Activated T-cell treated with anti-CD3 and anti-CD28 coated beads, Interleukin-2, amount 50 U/mL, for 72 hours (primary cell): ENCODE measurements at places on chromosomes 5 and 9. TPM values are rescaled to one million over a fixed set of nuclear protein-coding genes. Genes with fewer than 3 reads are reported as not detected.

Gene GABRP
- not detected for total RNA-seq

Gene CCT5
- total RNA-seq: 179 TPM

Gene SPAAR
- not detected for total RNA-seq

Gene GABRA1
- total RNA-seq: not detected

Gene TCERG1
- total RNA-seq: 84.5 TPM

Gene C1QTNF3
- 5.1 TPM for total RNA-seq

Gene IL4
- total RNA-seq: 1.2 TPM

Gene PRKACG
- not detected for total RNA-seq

Gene SYNPO
- total RNA-seq: 0.36 TPM

Gene SLC1A3
- 1.5 TPM for total RNA-seq

- no peaks in the 10 kb centered on the region for H3K4me1 ChIP-seq
- no peak overlapping the region for H3K27ac ChIP-seq
- H3K4me3 ChIP-seq: no peak overlapping the region
- no peaks in the 10 kb centered on the region for H3K27me3 ChIP-seq
Observed at GRCh38 chr5:30878296-30878695, 315.2 kb upstream of the CDH6 start.

DNA sequence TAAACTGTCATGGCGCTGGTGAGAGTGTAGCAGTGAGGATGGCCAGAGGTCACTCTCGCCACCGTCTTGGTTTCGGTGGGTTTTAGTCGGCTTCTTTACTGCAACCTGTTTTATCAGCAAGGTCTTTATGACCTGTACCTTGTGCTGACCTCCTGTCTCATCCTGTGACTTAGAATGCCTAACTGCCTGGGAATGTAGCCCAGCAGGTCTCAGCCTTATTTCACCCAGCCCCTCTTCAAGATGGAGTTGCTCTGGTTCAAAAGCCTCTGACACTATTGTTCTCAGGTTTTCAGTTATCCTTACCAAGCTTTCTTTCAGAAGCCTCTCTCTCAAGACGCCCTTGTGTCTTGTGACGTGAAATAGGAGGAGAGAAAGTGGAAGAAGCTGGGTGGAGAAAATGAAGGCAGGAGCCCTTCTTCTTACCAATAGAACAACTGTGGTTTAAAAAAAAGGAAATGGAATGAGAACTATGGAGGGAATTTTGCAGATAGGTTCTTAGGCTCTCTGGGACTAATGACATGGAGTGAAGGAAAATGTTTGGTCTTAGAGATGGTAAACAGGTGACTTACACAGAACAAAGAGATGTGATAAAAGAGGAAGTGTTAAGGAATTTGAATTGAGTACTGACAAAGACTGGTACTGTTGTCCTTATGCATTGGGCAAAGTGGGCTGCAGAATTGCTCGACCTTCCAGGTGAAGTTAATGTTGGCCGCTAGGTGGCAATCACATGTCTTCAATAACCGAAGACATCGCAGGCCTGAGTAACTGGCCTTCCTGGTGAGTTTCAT lies 133.3 kb upstream of the RAI14 start:
- H3K27me3 ChIP-seq: peaks cover 13% of the 10 kb centered on the region
- peaks cover 7% of the 10 kb centered on the region for H3K4me1 ChIP-seq
- DNase-seq: peak; percentile 60
- H3K27ac ChIP-seq: no peak overlapping the region
- H3K36me3 ChIP-seq: no peaks in the 10 kb centered on the region

GRCh38 chr5:50320131-50320749 lies 120.8 kb downstream of the EMB start:
- H3K4me1 ChIP-seq: no peaks in the 10 kb centered on the region
- no peak overlapping the region for H3K27ac ChIP-seq
- no peaks in the 10 kb centered on the region for H3K36me3 ChIP-seq
- no peak overlapping the region for H3K4me3 ChIP-seq
- DNase-seq: no peak

GRCh38 chr5:158194561-158194976 lies 335.6 kb upstream of the CLINT1 start:
- no peak for DNase-seq
- H3K4me3 ChIP-seq: no peak overlapping the region
- no peak overlapping the region for H3K27ac ChIP-seq
- no peaks in the 10 kb centered on the region for H3K36me3 ChIP-seq

DNA sequence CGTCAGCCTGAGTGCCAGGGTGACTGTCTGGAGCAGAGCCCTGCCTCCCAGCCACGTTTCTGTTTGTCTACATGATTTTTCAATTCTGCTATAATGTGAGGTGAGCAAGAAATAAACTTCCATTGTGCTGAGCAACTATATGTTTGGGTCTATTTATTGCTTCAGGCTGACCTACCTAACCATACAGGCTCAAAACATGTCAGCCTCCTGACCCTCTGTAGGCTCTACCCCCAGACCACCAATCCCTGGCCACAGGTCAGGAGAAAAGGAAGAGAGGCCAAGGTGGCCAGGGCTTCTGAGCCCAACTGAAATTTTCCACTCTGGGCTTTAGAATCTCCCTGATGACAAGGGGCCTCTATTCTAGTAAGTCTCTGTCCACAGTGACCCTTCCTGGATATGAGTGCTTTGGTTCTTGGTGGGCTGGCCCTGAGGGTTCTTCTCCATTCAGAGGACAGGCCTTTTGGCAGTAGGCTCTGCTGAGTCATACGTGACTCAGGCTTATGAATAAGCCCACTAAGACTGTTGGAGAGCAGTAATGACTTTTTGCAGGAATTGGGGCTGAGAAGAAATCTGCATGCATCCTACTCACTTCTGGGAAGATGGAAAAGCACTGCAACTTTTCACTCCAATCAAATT lies 117.2 kb upstream of the TBCA start:
- DNase-seq: peak; percentile 18
- peak overlapping the region; percentile 44 for H3K27ac ChIP-seq
- no peak overlapping the region for H3K4me3 ChIP-seq

GRCh38 chr9:97554566-97555075 lies 53.2 kb downstream of the TMOD1 start:
- H3K27ac ChIP-seq: no peak overlapping the region
- no peaks in the 10 kb centered on the region for H3K36me3 ChIP-seq
- H3K4me1 ChIP-seq: peaks cover 9% of the 10 kb centered on the region
- peaks cover 51% of the 10 kb centered on the region for H3K27me3 ChIP-seq
- DNase-seq: no peak

DNA sequence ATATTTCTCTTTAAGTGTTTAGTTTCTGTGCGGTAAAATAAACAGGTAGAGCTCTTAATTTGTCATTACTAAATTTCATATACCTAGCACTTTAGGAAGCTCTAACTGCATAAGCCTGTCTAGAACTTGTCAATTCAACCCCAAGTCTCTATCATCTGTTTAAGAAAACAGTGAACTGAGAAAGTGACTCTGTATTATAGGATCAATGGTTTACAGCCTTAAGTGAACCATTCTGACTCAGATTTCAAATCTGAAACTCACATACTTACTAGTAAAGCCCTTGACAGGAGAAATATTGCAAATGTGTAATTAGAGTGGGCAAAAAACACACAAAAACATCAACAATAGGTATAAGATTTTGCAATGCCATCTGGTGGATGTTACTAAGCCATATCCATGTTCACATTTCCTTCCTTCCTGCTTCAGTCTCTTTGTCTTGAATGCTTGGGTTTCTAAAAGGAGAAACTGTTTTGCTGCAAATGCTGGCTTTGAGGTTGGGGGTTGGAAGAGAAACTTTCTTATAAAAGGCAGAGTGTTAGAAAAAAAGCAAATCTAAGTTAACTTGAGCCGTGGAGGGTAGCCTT lies 101.8 kb downstream of the DOCK8 start:
- H3K4me3 ChIP-seq: no peak overlapping the region
- no peaks in the 10 kb centered on the region for H3K4me1 ChIP-seq
- no peak overlapping the region for H3K27ac ChIP-seq
- no peaks in the 10 kb centered on the region for H3K27me3 ChIP-seq
- DNase-seq: no peak
- H3K36me3 ChIP-seq: peaks cover 4% of the 10 kb centered on the region

DNA sequence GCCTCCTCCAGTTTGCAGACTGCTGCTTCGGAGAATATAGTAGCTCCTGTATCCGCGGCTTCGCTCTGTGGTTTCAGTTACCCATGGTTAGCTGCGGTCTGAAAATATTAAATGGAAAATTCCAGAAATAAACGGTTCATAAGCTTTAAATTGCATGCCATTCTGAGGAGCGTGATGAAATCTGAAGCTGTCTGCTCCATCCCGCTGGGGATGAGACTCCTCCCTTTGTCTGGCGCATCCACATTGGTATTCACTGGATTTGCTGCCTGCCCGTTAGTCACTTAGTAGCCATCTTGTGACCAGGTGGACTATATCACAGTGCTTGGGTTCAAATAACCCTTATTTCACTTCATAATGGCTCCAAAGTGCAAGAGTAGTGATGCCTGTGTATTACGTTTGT lies 36.3 kb downstream of the MSX2 start:
- H3K36me3 ChIP-seq: no peaks in the 10 kb centered on the region
- H3K4me3 ChIP-seq: no peak overlapping the region
- no peak overlapping the region for H3K27ac ChIP-seq
- no peaks in the 10 kb centered on the region for H3K4me1 ChIP-seq

GRCh38 chr9:96867079-96867804 lies 12.9 kb upstream of the ZNF782 start:
- H3K4me3 ChIP-seq: no peak overlapping the region
- H3K4me1 ChIP-seq: no peaks in the 10 kb centered on the region
- H3K36me3 ChIP-seq: peaks cover 5% of the 10 kb centered on the region
- no peak overlapping the region for H3K27ac ChIP-seq
- H3K27me3 ChIP-seq: no peaks in the 10 kb centered on the region

GRCh38 chr5:86460519-86460918 lies 157.2 kb upstream of the COX7C start:
- H3K27me3 ChIP-seq: no peaks in the 10 kb centered on the region
- H3K4me1 ChIP-seq: no peaks in the 10 kb centered on the region
- no peak overlapping the region for H3K27ac ChIP-seq
- peaks cover under 1% of the 10 kb centered on the region for H3K36me3 ChIP-seq

- H3K27me3 ChIP-seq: peaks cover 55% of the 10 kb centered on the region
- peaks cover 10% of the 10 kb centered on the region for H3K4me1 ChIP-seq
- H3K4me3 ChIP-seq: peak within 1 kb of the TSS; percentile 86
- H3K27ac ChIP-seq: peak within 1 kb of the TSS; percentile 56
- DNase-seq: peak; percentile 6
Observed at GRCh38 chr5:112419164-112419985, at the start of gene EPB41L4A. Gene EPB41L4A (minus strand): TSS chr5:112419277. CDS start chr5:112419039, 238 bp downstream.

- peak overlapping the region; percentile 92 for H3K4me3 ChIP-seq
- peaks cover 2% of the 10 kb centered on the region for H3K36me3 ChIP-seq
- H3K4me1 ChIP-seq: peaks cover 22% of the 10 kb centered on the region
- H3K27me3 ChIP-seq: no peaks in the 10 kb centered on the region
Observed at GRCh38 chr5:80408484-80409366, 861 bp downstream of the ZFYVE16 start.

DNA sequence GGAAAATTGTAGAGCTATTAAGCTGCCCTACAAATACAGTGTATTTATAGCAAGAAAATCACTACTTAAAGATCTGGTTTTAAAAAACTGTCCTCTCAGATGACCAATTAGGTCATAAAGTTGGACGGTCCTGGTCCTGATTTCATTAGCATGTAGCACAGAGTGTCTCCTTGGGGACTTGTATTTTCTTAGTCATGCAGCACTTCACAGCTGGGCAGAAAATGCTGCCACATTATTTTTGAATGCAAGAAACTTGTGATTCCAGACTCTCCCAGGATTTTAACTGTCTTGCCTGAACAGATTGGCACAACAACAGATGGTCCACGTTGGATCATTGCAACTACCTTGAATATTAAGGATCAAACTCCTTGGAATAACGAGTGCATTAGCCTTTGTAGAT lies 348.1 kb upstream of the SGCD start:
- no peak for DNase-seq
- H3K27me3 ChIP-seq: peaks cover 14% of the 10 kb centered on the region
- no peak overlapping the region for H3K4me3 ChIP-seq
- H3K4me1 ChIP-seq: no peaks in the 10 kb centered on the region
- H3K27ac ChIP-seq: no peak overlapping the region
- no peaks in the 10 kb centered on the region for H3K36me3 ChIP-seq

- H3K27ac ChIP-seq: no peak overlapping the region
- H3K36me3 ChIP-seq: no peaks in the 10 kb centered on the region
- DNase-seq: no peak
- no peaks in the 10 kb centered on the region for H3K27me3 ChIP-seq
Observed at GRCh38 chr5:82218374-82219156, 59.6 kb downstream of the RPS23 start.

GRCh38 chr9:124684169-124684568 lies 86.9 kb downstream of the NR6A1 start:
- H3K36me3 ChIP-seq: no peaks in the 10 kb centered on the region
- H3K4me3 ChIP-seq: no peak overlapping the region
- no peak overlapping the region for H3K27ac ChIP-seq
- no peaks in the 10 kb centered on the region for H3K4me1 ChIP-seq
- no peaks in the 10 kb centered on the region for H3K27me3 ChIP-seq
